ENCODE measurements at places on chromosomes 3 and 15.

GRCh38 chr3:94453864-94454263, 391.0 kb downstream of the NSUN3 start:
- DNase-seq: no peak

DNA sequence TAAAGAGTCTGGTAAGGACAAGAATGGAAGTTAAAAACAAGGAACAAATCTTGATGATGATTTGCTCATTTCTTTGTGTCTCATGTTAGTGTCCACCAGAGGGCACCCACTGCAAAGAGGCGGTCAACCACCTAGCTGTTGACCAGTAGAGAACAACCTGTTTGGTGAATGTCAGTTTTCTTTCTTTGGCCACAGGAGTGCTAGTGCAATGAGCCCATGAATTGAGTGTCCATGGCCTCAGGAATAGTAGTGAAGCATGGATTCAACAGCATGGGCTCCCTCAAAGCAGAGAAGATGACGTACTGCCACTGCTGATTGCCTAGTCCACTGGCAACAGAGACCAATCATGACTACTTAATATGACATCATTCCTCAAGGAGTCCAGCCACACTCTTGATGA, 10.7 kb upstream of the CNTN6 start:
- no peak for DNase-seq

DNA sequence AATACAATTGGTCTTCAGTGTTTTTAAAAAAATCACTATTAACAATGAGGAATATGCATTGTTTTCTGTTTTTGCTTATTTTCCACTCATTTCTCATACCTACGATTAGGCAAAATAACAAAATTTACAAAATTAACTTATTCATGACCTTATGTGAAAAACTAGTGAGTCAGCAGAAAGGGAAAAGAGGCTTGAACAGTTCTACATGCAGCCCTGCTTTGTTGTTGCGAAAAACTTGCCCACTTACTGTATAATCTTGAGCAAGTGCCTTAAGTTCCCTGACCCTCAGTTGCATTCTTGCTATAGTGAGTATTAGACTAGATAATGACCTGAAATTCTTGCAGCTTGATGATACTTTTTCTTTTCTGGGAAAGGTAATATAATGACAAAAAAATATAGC, 551.1 kb upstream of the BCHE start:
- DNase-seq: no peak

- no peak for DNase-seq
Observed at GRCh38 chr3:184619369-184619768, 57.8 kb downstream of the EPHB3 start.

DNA sequence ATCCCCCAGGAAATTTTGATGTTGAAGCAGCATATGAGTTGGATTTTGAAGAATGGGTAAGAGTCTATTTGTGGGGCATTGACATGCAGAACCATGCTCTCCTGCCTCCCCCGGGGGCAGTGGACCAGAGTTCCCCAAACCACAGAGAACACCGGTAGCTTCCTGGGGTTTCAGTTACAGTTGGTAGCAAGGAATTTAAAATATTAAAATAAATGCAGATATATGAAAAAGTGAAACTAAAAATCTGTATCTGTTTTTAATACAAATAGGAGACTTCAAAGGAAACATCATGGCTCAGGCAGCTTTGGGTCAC, 37.4 kb downstream of the SLC9A9 start:
- DNase-seq: no peak

DNA sequence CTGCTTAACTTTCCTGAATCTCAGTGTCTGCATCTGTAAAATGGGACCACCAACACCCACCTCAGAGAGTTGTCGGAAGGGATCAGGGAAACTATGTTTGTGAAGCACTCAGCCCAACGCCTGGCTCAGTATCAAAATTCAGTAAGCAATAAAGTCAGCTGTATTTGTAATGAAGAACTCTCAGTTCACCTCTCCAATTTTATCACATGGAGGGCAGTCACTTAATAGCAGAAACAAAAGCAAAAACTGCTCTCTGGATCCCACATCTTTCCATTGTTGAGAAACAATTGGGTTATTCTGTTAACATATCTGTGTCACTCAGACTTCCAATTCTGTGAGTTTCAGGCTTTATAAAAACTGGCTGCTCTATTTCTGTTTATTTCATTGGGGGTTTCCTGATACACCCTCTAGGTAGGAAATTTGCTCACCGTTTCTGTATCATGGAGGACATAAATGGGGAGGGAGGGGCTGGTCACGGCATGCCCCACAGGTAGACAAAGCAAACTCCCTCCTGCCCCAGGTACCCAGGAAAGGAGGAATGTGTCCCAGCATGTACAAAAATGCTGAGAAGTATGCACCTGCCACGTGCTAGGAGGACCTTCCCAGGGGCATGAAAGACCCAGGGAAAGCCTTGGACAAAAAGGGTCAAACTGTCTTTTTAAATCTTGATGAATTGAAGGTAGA, 81.4 kb upstream of the LMOD3 start:
- no peak for DNase-seq

- DNase-seq: no peak
Observed at GRCh38 chr3:9534429-9534828, 19.2 kb downstream of the LHFPL4 start.

DNA sequence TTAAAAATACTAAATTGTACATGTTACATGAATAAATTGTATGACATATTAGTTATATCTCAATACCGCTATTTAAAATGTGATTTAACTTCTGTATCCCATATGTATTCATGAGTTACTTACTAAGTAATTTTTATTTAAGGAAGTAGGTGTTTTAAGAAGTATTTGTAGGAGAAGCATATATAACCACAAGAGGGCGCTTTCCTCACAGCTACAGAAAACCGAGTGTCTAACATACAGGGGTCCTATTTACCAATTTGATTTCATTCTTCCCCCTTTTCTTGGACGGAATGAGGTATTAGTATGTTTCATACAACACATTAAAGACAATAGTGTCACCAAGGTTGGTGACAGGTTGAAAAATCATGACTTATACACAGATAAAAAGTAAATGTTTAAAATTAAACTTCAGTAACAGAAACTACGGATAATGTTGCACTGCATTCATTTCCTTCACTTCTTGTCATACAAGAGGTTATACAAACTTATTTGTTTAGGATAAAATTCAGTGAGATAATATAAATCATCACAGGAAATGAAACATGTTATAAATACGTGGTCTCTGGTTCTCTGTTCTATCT, 253.6 kb downstream of the MAGI1 start:
- peak; percentile 30 for DNase-seq

GRCh38 chr3:156760333-156760732, 65.8 kb upstream of the LEKR1 start:
- no peak for DNase-seq

DNA sequence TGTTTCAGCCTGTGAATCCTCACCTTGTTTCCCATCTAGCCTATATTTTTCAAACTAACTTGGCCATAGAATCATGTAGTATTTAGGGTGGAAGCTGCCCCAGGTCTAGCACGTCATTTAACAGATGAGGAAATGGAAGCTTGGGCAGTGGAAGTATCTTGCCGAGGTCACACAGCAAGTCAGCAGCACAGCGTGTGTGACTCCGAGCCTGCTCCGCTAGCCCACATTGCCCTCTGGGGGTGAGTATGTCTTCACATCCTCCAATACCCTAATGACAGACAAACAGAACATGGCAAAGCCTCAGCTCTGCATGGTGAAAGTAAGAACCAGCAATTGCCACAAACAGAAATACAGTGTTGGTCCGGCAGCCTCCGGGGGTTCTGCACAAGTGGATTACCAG, 2.2 kb upstream of the CCR5 start:
- peak; percentile 75 for DNase-seq

- no peak for DNase-seq
Observed at GRCh38 chr15:70863450-70864218, 9.7 kb upstream of the LARP6 start.

DNA sequence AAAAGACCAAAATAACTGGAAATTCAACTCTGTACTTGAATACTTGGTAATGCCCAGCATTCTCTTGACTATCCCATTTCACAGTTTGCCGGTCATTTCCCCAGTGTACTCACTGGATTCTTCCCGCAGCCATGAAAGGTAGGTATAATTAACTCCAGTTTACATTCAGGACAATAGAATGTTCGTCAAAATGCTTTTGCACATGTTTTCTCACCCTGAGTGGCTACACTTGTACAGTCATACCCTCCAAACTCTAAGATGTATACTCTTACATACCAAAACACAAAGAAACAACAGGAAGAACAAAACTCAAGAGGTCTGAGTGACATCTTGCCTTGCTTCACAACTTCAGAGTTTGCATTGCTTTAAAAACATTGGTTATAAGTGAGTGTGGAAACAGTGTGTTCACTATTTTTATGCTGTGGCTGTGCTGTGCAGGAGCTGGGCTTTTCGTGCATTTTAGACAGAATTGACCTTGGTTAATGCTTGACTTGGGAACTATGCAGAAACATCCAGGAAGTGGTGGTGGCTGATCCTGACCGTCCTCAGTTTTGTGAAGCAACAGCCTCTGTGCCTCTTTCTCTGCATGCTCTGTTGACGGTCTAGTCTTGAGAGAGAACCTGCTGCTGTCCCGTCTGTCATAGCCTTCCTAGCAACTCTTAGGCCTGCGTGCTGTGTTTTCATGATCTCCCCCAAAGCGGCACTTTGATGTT, 90.5 kb downstream of the IGF1R start:
- no peak for DNase-seq

DNA sequence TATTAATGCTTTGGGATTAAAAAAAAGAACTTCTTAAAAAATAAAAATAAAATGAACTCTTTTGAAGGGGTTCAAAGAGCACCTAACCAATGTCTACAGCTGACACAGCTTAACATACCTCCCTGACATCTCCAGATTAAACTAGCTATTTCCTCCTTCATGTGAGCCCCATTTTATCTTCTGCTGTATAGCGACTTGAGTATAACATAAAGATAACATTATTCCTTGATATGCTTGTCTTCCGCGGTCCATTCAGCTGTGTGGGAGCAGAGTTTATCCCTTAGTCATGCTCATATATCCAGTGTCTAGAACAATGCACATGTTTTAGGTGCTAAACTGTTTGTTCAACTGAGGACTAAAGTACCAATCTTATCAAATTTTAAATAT, 7.8 kb upstream of the CHRM5 start:
- no peak for DNase-seq

DNA sequence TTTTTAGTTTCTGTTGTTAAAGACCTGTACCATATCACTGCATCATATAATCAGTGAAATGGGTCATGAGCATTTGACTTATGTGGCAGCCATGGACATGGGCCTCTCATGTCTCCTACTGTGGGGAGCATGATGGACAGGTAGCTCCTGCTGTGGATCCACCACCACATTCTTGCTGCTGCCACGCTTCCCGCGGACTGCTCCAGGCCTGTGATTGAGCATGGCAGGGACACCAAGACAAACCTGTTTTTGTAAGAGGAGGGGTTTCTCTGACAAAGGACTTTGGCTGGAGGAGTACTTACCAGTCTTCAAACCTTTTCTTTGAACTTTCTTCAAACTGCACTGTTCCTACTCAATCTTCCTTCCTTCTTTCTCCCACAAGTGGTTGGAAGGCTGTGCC, 17.9 kb upstream of the P2RY14 start:
- no peak for DNase-seq

DNA sequence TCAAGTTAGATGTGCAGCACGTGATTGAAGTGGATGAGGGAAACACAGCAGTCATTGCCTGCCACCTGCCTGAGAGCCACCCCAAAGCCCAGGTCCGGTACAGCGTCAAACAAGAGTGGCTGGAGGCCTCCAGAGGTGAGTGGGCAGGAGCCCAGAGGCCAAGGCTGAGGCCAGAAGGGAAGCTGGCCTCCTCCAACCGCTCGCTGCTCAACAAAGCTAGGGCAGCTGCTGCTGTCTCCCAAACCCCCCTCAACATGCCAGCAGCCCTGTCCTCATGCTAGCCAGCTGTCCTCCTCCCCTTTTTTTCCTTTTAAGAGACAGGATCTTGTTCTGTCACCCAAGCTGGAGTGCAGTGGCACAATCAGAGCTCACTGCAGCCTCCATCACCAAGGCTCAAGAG, 57.0 kb downstream of the BOC start:
- DNase-seq: no peak

- no peak for DNase-seq
Observed at GRCh38 chr15:62231856-62232255, 66.8 kb upstream of the C2CD4B start.

DNA sequence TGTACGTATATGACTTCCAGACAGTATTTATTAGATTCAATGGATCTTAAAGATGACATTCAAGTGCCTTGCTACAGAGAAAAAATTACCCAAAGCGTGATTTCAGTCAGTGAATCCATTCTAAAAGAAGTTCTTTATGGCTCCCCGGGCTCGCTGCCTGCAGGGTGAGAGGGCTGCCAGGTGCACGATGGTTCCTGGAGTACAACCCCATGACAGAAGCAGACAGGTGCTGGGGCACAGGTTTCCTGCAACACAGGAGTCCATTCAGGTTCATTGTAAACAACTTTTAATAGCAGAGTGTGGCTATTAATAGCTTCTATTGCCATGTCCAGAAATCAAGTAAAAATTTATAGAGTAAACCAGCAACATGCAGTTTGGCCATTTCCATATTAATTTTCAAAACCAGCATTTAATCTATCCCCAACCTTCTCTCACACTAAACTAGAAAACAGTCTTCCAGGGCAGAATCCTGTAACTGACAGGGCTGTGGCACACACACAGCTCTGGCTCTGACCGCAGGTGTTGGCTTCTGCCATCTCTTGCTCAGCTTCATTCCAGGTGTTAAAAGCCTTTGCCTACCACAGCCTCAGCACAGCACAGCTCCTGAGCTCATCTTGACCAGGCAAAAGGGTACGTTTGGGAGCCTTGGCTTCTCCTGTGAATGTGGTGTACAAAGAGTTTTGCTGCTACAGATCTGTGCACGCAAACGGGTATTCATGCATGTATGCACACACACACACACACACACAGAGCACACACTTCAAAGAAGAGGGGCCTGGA, 185.9 kb downstream of the MEX3B start:
- DNase-seq: no peak

DNA sequence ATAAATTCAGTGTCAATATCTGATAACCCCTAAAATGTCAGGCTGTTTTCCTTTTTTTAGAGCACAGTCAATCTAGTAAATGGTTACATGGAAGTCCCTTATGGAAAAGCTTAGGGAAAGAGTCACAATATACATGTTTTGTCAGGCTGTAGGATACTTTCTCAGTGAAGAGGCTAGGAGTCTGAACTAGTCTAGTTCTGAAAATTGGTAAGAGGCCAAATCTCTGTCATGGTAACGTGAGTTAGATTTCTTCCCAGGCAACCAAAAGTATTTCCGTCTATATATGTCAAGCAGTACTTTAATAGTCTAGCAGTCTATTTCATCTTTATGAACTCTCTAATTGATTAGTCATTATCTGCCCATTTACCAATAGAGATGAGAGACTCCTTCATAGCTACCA, 215.9 kb upstream of the LRRC3B start:
- DNase-seq: no peak
